ENCODE measurements at places on chromosomes 1 and 21.
A peak's percentile ranks its signal among the peaks of the same experiment; 100 is the strongest.

GRCh38 chr1:230137337-230137815 is 70.3 kb downstream of the GALNT2 start:
- DNase-seq, result no peak

- peak; percentile 76 for DNase-seq
Observed at GRCh38 chr1:211830328-211831142, at the start of gene LPGAT1. LPGAT1 (minus strand) TSS chr1:211830763; CDS start chr1:211829296, 1,467 bp downstream.

- peak; percentile 75 for DNase-seq
Observed at GRCh38 chr1:21294266-21294989, 4.2 kb upstream of the ECE1 start.

DNA sequence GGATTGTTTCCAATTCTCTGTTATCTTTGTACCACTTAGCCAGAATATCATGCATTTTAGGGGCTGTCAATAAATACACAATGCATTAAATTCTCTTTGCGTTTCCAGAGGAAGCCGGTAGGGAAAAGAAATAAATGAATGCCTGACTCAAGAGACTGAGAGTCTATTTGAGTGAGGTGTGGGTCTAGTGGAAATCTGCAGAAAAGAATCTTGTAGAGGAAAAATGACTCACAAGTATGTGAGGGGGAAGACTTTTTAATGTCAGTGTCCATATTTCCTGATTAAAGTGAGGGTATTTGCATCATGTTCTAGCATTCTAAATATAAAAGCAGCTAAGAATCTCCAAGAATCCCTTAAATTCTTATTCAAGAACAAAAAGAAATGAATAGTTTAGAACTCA is 271.1 kb downstream of the PTPRC start:
- DNase-seq, result no peak

DNA sequence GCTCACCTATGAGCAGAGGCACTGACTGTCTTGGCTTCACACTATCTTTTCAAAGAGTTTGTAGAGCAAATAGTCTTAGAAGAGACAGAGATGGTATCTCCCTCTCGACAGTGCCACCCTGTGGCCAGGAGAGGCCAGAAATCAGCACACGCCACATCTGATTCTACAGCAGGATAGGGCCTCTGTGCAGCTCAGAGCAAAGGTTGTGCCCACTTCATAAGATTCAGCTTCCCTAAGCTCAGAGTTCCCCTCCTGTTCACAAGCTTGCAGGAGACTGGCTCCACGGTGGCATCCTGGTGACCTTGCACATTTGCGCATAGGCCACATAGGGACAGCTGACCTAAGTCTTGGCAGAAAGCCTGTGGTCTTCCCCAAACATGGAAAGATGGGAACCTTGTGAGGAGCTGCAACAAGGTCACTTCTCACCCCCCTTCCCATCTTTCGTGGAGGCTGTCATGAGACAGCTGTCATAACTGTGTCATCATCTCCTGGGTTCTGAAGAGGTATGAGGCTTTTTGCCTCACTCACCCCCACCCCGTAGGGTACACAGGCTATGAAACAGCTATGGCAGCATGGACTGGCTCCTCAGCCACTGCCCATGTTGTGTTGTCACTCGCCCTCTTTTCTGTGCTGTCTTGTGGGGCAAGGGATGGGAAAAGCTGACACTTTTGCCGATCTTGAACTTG is 3.0 kb downstream of the ITLN2 start:
- peak; percentile 74 for DNase-seq

GRCh38 chr1:51570063-51570710 is 46.7 kb upstream of the OSBPL9 start:
- DNase-seq, result no peak

GRCh38 chr1:205568469-205569361 is 63.1 kb downstream of the ELK4 start:
- no peak for DNase-seq

DNA sequence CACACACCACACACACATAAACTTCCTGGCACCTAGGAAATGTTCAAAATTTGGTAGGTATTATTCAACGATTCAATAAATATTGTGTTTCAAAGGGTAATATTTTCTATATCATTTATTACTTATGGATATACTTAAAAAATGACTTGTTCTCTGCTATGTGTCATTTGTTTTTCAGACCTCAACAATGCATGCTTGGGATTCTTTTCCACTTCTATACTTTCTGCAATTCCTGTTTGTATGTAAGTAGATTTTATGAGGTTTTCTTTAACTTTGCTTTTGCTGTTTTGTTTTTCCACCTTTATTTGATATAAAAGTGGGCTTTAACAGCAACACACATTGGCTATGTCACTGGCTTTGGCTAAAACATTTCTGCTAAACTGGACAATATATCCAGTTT is 3.5 kb downstream of the CEP170 start:
- DNase-seq, result no peak

DNA sequence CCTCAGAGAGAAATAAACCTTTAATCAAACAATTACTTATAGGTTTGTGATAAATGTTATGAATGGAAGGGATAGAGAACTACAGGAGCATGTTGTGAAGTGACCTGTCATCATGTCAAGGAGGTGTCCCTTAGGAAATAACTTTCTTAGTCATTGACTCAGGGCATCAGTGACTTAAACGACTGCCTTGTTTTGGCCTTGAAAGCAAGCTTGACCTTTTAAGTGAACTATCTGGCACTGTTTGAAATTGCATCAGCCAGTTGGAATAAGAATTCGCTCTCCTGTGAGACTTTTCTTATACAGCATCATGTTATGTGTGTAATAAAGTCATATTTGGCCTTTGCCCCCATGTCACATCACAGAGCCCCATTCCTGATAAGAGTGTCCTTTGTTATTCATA is 30.9 kb downstream of the LRRC8B start:
- DNase-seq, result no peak

DNA sequence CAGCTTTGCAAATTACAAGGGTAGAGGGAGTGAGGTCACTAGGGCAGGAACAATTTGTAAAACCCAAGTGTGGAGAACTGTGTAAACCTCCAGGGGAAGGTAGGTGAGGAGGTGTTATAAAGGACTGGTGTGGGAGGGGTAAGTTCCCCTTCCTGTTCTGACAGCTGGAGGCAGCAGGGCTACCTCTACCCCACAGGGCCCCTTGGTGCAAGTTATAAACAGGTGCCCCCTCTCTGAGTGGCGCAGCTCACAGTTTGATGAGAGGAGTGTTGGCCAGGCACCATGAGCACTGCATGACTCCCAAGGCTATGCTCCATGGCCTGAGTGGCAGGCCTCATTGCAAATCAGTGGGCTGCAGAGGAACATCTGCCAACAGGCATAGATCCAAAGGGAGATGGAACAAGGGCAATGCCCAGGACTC is 41.0 kb downstream of the MFSD2A start:
- DNase-seq, result no peak

Data from activated CD8-positive, alpha-beta memory T cell treated with anti-CD3 and anti-CD28 coated beads, Interleukin-2, amount 50 U/mL, for 4 hours (primary cell).